ENCODE measurements at places on chromosomes 6 and 20. TPM values are rescaled to one million over a fixed set of nuclear protein-coding genes. Genes with fewer than 3 reads are reported as not detected.

- no peak for DNase-seq
Observed at GRCh38 chr6:147117580-147117979, 86.6 kb upstream of the STXBP5 start.

GRCh38 chr6:111631018-111631417 is 25.3 kb upstream of the TRAF3IP2 start:
- no peak for DNase-seq

GRCh38 chr20:44491635-44492395 is 16.1 kb downstream of the TTPAL start:
- DNase-seq, result no peak

GRCh38 chr6:16184129-16184528 is 54.3 kb upstream of the GMPR start:
- DNase-seq, result no peak

DNA sequence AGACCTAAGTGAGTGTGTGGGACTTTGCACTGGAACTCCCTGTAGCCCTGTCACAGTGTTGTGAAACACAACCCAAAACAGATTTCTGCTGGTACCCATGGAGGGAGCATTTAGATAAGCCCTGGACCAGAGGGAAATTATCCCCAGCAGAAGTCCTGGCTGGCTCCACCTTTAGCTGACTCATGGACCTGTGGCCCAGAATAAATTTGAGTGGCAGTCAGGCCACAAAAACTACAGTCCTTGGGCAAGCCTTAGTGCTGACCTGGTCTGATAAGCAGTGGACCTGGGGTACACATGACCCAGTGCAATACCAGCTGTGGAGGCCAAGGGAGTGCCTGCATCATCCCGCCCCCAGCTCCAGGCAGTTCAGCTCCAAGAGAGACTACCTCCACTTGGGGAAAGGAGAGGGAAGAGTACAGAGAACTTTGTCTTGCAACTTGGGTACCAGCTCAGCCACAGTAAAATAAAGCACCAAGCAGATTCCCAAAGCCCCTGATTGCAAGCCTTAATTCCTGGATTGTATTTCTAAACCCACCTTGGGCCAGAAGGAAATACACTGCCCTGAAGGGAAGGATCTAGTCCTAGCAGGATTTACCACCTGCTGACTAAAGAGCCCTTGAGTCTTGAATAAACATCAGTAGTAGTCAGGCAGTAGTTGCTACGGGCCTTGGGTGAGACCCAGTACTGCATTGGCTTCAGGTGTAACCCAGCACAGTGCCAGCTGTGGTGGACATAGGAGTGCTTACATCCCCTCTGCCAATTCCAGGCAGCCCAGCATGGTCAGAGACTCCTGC is 140.4 kb upstream of the COL21A1 start:
- no peak for DNase-seq

- DNase-seq, result no peak
Observed at GRCh38 chr6:122825163-122825562, 36.1 kb downstream of the SMPDL3A start.

KHDC3L gene
- not detected for total RNA-seq

DNA sequence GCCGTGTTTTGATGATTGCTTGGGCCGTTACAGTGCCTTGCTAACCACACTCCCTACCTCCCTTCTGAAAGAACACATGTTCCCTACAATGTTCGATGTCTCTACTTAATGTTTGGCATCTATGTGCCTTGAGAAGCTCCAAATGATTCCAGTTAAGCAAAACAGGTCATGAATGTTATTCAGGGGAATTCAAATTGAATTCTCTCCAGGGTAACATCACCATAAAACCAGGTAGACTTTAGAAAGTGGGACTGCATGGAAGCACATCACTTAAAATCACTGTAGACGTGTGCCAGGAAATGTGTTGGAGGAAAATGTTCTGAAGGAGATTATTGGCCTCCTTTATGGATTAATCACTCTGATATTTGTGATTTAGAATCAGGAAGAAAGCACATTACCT is 128.1 kb downstream of the ADAT2 start:
- no peak for DNase-seq

CDSN gene
- 1.5 TPM for total RNA-seq

DNA sequence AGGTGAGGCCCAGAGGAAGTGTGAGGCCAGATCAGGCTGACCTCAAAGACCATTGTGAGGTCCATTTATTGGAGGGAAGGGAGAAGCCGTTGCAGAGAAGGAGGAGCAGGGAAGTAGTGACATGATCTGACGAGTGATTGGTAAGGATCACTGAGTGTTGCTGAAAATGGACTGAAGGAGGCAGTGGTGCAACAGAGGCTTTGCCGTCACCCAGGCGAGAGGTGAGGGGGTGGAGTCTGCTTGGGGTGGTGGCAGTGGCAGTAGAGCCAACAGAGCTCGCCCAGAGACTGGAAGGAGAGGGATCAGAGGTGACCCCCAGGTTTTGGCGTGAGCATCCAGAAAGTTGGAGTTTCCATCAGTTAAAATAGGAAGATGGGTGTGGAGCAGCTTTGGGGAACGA is 67.9 kb upstream of the CLDN20 start:
- no peak for DNase-seq

- DNase-seq, result no peak
Observed at GRCh38 chr20:14959506-14960475, 622.4 kb upstream of the FLRT3 start.

DNA sequence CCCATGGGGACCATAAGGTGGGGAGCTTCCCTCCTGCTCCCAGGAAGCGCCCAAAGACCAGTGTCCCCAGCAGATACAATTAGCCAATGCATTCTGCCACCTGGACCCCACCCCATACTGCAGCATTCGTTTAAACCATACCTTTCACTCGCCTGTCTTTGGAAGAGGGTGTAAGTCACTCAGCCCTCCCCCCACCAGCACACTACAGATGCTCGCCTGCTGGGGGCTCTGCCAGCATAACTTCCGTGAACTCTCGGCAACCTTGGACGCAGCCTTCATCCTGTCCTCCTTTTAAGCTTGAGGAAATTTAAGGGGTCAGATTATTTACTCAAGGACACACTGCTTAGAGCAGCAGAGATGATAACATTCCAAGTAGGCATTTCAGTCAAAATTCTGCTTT is 94.4 kb upstream of the NAA20 start:
- no peak for DNase-seq

GRCh38 chr6:113121571-113121970 is 735.6 kb upstream of the MARCKS start:
- DNase-seq, result no peak

MICB gene
- 5.5 TPM for total RNA-seq

KIAA1586 gene
- total RNA-seq, result 9.2 TPM

- no peak for DNase-seq
Observed at GRCh38 chr6:89483111-89483720, 50.3 kb downstream of the ANKRD6 start.

GPX5 gene
- not detected for total RNA-seq

DNA sequence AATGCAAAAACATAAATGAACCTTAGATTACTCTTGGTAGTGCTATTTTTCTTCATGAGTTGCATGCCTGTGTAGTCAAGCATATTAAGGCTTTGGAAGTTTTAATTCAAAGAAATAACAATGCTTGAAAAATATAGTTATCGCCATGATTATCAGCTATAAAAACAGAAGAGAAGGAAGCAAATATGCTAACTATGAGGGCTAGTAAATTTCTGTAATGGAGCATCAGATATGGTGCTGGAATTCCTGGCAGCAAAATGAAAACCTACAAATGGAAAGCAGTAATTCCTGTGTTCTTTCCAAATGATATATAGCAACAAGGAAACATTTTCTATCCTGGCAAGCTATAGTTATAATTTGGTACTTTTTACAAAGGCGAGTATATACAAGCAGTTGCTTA is 29.7 kb downstream of the DOP1A start:
- DNase-seq, result no peak

GRCh38 chr20:19867940-19868371 is 109.9 kb downstream of the RIN2 start:
- DNase-seq, result no peak

- no peak for DNase-seq
Observed at GRCh38 chr6:52519618-52520017, 57.2 kb downstream of the TRAM2 start.

DNA sequence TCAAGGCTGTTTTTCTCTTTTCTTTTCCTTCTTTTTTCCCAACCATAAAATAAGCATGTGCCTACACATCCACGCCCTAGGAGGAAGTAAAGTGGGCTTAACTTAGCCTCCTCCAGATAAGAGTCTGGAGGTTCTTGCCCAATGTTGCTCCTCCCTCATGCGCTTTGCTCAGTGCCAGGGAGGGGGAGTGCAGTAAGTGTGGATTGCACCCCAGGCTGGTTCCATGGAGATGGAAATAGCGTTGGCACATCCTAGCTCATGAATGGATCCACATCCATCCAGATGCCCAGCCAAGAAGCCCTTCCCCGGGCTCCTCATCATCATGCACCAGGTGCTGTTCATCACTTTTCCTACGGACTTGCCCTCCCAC is 58.2 kb downstream of the NEDD9 start:
- no peak for DNase-seq

DNA sequence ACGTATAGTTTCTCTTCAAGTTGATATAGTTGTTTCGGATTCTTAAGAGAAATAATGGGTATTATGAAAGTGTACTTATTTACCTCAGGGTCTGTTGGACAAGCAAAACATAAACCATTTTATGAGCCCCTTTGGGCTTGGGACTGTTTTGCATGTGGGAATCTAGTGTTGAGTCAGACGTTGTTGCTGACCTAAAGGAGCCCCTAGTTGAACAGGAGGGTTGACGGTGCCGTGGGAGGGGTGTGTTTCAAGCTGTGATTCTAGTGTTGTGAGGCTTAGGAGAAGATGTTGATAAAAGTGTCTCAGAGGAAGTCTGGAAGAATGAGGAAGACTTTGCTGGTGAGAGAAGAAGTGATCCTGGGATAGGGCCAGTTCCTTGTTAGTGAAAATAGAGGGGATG is 140.0 kb downstream of the ARID1B start:
- no peak for DNase-seq

NR2E1 gene
- 0.91 TPM for total RNA-seq

C20orf96 gene
- total RNA-seq, result 16.1 TPM

EYA2 gene
- total RNA-seq, result 30.0 TPM

DNA sequence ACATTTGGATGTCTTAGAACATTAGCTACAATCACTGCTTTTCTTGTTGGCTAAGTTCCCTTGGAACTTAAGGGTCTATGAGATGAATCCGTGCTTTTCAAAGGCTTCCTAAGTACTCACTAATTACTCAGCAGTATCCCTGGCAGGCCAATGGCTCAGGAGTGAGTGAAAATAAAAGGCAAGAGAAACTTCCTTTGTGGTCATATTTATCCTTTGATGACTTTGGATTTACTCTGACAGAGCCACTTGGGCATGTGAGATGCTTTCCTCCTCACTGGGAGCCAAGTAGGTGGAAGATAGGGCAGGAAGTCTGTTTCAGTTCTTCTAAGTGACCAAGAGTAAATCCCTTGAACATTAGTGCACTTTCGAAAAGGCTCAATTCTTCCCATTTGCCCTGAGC is 224.3 kb upstream of the FOXA2 start:
- DNase-seq, result no peak

Measured in prostate gland (tissue), 2 donors.